HFF-Myc (cell line): ENCODE measurements at places on chromosomes 5 and 9.

DNA sequence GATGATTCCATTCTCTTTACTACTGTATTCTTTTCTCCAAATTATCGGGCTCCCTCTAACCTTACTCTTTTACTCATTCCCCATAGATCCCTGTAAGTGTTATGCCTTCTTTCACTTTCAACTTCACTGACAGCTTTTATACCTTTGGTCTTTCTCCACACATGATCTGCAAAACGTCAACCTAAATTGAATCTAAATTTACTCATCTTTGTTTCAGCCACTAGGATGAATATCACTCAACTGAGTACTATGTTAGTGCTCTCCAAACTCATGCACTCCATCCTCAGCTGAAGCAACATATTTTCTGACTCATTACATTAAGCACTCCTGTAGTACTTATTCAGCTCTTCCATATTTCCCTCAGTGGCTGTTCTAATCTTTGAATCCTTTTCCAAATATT, 133.4 kb downstream of the ADAMTS19 start:
- DNase-seq = no peak

DNA sequence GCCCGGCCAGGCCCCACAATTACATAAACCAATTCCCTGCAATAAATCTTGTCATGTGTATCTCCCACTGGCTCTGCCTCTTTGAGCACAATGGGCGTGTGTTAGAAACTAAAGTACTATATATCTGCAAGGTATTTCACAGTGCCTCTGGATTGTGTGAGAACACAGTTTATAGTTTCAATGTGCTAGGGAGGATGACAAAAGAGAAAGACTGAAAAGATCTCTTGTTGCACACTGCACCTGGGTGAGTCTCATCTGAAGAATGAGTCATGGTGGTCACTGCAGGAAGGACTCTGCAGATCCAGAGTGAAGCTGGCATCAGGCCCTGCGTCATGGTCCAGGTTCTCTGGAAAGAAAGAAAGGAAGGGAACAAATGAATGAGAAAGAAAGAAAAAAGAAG, 20.7 kb upstream of the CTSV start:
- DNase-seq = no peak

GRCh38 chr9:17462869-17463464, 115.9 kb upstream of the SH3GL2 start:
- peak; percentile 31 for DNase-seq

DNA sequence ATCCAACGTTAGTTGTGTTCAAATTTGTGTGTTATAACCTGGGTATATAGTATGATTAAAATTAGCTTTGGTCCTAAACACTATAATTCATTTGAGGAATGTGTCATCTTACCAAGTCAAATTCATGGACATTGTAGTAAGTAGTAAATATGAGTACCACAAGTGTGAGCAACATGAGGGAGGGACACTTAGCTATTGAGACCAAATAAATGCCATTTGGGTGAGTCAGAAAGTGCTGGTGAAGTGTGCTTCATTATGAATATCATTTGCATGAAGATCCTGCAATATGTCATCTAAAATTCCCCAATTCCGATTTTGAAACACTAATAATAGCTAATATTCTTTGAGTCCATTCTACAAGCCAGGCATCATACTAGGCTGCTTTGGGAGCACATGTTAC, 336.7 kb upstream of the KIF2A start:
- DNase-seq = no peak

GRCh38 chr5:170632985-170633234, 129.1 kb downstream of the KCNIP1 start:
- no peak for DNase-seq

DNA sequence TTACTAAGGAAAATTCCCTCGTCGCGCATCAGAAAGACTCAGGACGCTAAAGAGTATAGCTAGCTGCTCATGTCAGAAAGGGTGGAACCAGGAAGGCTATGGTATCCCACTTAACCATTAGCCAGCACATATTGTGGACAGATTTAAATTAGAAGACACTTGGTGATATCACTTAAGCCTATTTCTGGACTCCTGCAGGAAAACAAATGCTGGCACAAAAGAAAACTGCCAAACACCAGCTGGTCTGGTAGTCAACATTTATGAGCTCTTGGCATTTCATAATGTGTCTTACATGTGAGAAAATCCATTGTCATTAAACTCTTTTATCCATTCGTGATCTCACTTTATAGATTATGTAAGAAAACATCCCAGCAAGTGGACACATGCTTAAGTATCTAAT, 377.4 kb downstream of the PTPRD start:
- no peak for DNase-seq
